ENCODE measurements at places on chromosomes 6 and 20.

DNA sequence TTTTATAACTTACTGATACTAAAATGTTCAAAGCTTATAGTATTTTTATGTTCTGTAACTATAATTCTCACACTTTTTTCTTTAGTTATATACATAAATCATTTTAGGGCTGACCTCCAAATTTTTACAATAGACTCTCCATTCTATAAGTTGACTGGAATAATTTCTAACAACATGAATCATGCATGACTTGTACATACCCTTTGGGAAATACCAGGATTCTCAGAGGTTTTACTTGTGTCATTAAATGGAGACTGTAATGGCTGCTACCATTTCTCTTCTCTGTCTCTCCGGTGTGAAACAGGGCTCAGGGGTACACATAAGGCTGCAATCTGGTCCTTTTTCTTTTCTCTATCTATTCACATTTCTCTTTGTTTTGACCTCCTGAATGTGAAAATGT is 222.2 kb upstream of the FLRT3 start:
- DNase-seq = no peak

DNA sequence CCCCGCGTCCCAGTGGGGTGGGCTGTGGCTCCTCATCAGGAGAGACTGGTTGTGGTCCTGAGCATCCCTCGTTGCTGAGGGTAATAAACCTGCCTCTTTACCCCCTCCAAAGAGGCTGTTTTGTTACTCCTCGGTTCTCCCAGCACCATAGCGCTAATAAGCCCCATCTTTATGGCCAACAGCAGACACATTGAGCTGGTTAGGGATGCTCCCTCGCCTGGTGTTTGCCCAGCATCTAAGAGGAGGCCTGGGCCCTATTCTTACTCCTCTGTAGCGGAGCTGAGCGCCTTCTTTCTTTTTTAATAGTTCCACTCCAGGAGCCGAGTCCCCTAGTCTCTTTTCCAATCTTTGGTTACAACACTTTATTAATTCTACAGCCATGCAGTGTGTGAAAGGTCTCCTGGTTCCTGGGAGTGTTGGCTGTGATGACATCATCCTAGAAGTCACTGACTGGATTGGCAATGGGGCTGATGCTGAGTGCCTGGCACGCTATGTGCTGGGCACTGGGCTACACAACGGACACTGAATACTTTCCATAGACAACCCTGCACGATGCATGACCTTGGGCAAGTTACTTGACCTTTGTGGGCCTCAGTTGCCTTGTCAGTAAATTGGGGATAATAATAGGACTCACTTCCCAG is 50.6 kb upstream of the CCDC167 start:
- no peak for DNase-seq

DNA sequence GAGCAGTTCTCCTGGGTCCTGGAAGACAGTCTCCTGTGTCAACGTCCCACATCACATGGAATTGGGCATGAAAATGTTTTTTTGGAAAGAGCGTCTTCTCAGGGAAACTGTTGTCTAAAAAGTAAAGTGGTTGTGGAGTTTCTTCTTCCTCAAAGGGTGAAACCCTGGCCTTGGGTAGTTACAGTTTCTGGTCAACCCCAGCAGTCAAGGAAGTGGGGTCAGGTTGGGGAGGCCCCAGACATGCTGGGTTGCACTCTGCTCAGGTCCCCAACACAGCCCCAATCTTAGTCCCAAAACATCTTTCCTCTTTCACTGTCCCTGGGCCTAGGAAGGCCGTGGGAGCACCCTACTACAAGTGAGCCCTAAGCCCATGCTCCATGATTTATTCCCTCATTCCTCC is 996 bp upstream of the NFKBIE start:
- DNase-seq = no peak

DNA sequence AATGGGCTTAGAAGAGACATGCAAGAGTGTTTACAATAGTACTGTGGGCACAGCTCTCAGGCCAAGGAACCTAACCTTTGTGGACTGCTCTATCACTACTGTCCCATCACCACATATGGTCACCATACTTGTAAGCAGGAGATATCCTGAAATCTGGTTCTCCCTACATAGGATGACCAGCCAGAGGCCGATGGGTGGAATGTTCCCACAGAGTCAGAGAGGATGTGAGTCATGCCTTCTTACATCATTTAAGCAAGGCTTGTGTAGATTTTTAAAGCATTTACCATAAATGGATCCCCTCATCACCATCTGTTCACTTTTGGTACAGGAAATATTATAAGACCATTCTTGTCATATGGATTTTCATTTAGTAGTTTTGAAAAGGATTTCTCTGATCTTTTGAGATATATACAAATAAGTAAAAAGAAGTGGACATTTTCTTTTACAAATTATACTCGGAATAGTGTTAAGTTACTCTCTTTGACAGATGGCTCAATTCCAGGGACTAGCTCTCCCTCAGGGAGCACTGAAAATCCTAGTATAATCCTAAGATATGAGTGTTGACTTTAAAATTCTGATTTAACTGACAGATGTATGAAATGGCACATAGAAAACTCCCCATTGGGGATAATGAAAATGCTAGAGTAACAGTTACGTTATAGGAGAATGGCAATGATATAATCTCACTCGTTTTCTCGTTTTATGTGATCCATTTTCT is 6.6 kb downstream of the HTR1B start:
- no peak for DNase-seq

DNA sequence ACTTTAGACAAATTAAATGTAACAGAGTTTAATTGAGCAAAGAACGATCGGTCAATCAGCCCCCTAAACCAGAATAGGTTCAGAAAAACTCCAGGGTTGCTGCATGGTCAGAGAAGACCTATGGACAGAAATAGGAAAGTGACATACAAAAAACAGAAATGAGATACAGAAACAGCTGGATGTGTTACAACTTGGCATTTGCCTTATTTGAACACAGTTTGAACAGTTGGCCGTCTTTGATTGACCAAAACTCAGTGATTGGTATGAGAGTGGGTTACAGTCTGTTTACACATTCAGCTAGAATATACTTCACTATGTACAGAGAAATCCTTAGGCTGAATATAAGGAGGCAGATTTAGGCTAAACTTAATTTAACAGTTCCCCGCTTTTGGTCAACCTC is 19.9 kb downstream of the SRSF6 start:
- DNase-seq = no peak

DNA sequence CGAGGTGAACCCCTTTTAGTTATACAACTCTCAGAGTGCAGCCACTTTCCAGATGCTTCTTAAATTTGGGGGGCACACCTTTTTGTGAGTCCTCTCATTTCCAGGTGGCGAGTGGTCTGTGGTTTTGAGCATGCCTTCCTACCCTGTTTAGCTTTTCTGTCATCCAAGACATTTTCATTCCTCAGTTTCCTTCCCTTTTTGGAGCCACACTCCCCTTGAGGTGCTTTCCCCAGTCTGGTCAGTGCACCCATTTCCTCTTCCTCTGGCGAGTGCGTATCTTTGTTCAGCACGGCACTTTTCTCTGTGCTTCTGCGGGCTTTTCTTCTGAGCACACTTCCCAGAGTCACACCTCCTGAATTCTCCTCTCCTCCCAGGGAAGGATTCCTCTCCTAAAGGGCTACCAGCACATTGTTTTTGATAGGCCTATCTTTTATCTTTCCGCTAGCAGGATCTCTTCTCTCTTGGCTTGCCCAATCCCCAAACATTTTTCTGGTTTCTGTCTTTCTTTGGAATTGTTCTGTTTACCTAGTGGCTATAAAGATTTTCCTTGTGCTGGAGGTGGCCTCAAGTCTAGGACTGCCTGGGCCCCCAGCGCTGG is 1.4 kb downstream of the PHF20 start:
- DNase-seq = peak; percentile 43

DNA sequence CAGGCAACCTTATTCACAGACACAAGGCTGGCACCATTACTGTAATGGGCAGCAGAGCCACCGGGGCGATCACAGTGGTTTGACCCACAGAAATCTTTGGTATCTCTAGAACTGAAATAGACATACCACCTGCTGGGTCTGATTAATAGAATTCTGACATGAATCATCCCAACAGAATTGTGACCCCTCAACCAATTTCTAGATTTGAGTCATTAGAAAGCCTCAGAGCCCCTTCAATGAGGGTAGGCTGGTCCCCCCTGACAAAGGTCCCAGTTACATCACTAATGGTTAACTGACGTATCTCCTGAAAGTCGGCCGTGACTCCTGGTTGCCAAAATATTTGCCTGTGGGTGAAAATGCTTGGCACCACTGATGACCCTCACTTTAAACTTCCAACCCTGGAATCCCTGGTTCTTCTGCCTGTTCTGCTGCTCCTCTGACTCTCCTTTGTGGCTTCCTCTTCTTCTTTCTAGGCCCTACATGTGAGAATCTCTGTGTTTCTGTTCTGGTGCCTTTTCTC is 124.9 kb upstream of the ARID1B start:
- DNase-seq = no peak

DNA sequence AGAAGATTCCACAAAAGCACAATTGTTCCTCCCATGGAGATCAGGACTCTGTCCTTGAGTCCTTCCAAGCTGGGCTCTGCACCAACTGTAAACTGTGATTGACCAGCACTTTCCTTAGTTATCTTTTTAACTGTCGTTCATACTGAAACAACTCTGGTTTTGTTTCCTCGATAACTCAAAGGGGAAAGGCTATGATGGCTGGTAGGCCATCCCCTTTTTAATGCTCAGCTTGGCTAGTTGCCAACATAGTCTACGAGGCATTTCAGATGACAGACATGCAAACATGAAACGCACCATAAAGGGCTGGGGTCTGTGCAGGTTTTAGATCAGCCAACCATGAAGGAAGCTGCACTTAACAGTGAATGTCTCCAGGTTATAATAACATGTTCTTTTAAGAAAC is 497.1 kb upstream of the ARID1B start:
- no peak for DNase-seq

DNA sequence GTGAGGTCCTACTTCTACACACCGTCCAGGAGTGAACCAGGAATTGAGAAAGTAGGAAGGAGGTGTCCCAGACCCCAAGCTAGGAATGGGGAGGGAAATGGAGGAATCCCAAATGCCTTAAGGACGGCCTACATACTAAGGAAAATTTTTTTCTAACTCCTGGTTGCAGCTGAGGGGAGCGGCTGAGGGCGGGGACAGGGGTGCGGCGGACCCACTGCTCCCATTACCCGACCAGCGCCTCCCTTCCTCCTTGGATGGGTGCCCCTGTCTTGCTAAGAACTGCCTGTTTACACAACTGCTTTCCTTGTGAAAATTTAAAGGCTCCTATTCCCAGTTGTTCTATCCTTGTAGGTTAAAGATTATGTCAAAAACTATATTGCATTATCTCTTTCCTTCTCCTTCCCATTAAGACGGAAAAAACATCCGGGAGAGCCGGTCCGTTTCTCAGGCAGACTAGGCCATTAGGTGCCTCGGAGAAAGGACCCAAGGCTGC is 699 bp upstream of the HSPA1B start:
- DNase-seq = no peak

GRCh38 chr6:42316981-42317380 is 99.3 kb upstream of the MRPS10 start:
- DNase-seq = no peak

GRCh38 chr20:45405571-45406259 is 2.4 kb upstream of the DBNDD2 start:
- DNase-seq = no peak

- DNase-seq = no peak
These were observed 115.5 kb upstream of the CD93 start for GRCh38 chr20:23201658-23202057.

DNA sequence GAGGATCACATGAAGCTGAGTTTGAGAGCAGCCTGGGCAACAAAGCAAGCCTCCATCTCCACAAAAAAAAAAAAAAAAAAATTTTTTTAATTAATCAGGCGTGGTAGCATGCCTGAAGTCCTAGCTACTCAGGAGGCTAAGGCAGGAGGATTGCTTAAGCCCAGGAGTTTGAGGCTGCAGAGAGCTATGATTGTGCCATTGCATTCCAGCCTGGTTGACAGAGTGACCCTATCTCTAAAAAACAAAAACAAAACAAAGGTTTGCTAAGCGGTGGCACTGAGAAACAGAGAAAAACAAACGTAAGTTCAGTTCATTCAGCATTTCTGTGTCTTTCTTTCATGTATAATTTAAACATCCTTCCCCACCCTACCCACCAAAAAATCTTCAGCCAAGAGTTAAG is 78.4 kb downstream of the ANKS1A start:
- no peak for DNase-seq

GRCh38 chr20:23606652-23607049 is 934 bp upstream of the CST9 start:
- DNase-seq = peak; percentile 80

DNA sequence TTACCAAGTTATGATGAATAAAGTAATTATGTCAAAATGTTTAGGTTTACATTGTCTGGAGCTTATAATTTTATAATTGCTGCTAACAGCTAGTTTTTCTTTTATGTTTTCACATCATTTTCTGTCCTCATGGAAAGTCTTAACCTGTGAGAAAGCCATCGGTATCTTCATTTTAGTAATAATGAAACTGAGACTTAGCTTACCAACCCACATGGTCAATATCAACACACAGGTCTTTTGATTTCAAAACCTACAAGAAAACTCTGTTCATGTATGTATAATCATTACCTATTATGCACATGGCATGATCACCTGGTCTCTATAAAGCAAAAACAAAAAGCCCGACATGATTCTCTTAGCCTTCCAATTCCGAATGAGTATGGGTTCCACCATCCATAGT is 61.9 kb downstream of the KCNQ5 start:
- no peak for DNase-seq

DNA sequence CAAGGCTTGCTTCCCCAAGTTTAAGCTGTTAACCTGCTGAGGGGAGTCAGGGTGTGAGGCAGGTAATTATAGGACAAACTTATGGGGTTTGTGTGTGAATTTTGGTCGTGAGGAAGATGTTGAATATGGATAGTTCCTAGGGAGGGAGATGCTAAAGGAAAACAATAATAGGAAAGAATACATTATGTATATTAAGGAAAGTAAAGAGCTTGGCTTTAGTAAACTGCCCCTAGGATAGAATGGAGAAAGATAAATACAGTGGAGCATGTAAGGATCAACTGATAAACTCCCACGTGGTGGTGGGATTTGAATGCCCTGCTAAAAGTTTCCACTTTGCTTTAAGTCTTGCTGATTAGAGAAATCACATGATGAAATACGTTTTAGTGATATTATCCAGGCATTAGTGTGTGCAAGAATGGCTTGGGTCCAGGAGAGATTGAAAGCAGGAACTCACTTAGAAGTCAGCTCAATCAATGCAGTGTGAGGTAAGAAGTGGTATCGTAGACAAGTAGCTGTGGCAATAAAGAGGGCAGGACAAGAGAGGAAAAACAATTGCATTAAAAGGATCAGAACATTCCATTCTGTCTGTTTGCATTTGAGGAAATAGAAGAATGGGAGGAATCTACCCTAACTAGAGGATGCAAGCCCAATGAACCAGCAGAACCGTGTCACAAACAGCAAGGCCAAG is 52.5 kb downstream of the RPS12 start:
- no peak for DNase-seq

- no peak for DNase-seq
These were observed 3.0 kb upstream of the CDH26 start for GRCh38 chr20:59955131-59955796.

DNA sequence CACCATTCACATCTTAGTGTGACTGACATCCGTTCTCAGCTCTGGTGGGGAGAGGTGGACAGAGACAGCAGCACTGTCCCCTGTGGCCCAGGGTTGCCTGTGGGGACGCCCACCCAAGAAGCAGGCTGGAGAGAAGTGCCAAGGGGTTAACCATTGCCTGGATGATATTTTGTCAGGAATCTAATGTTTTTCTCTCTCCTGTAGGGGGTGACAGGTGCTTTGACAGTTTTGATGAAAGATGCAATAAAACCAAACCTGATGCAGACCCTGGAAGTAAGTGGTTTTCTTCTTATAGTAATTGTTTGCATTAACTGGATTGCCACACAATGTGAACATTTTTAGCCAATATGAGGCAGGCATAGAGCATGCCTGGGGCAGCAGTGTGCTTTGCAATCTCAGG is 99.3 kb downstream of the MTHFD1L start:
- DNase-seq = no peak
